ENCODE measurements at places on chromosomes 4 and X.
A peak's percentile ranks its signal among the peaks of the same experiment; 100 is the strongest.

DNA sequence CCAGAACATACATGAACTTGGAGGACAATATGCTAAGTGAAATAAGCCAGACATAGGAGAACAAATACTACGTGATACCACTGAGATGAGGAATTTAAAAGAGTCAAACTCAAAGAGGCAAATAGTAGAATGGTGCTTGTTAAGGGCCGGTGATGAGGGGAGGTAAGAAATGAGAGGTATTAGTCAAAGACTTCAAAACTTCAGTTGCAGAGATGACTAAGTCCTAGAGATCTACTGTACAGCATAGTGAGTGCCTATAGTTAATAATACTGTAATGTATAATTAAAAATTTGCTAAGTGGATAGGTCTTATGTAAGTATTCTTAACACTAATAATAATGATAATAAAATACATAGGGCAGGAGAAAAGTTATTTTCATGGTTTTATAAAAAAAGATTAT lies 126.9 kb upstream of the VEGFC start:
- no peak for DNase-seq

DNA sequence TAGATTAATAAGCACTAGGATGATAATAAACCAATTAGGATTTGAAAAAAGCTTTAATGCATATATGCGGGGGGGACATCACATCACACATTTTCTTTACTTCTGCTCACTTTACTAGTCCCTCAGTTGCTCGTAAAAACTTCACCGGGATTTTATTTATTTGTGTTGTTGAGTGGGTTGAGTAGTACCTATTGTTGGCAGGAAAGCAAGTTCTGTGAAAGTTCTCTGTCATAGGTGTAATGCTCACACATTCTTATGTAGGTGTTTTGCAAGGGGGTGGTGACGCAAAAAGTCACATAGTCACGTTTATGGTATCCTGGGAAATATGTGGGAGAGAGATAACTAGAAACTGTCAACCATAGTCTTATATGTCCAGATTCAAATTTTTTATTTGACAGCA lies 65.3 kb downstream of the PDLIM5 start:
- no peak for DNase-seq

- DNase-seq = no peak
Observed at GRCh38 chr4:172791841-172792240, 376.8 kb upstream of the GALNT7 start.

DNA sequence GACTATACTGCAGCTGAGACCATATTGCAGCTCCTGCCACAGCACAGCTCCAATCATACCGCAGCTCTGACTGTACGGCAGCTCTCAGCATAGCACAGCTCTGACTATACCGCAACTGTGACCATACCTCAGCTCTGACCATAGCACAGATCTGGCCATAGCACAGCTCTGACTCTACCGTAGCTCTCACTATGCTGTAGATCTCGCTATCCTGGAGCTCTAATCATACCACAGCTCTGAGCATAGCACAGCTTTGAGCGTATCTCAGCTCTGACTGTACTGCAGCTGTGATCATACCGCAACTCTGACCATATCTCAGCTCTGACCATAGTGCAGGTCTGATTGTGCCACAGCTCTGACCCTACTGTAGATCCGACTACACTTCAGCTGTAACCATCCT lies 139.2 kb downstream of the ASMT start:
- DNase-seq = no peak

DNA sequence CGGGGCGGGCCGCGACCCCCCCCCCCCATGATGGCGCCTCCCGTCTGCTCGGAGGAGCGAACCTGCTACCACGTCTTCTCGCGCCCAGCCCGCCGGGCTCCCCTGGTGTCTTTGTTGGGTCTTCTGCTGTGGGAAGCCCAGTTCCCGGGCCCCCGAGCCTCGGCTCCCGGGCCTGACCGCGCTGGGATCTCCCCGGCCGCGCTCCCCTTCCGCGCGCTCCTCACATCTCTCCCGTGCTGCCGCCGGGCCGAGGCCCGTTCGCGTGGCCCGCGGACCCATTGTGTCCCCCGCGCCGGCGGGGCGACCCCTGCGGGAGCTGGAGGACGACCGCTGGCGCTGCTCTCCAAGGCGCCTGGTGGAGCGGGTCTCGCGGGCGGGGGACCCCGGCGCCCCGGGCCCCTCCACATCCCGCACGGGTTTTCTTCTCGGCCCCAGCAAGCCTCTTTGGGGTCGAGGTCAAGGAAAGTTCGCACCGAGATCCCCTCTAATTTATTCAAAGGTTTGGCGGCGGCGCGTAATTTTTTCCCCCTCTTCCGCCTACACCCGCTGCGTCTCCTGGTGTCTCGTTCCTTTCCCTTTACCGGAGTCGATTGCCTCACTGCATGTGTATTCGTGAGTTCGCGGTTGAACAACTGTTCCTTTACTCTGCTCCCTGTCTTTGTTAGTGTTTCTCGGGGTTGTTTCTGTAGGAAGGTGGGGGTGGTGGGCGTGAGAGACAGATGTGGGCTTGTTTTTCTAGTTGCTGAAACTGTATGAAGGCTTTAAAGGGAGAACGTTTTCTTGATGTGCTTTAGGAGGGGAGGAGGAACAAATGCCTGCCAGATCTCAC lies 770 bp downstream of the SMAD1 start:
- peak; percentile 25 for DNase-seq

GRCh38 chr4:14247767-14248166 lies 620.2 kb upstream of the BOD1L1 start:
- no peak for DNase-seq

DNA sequence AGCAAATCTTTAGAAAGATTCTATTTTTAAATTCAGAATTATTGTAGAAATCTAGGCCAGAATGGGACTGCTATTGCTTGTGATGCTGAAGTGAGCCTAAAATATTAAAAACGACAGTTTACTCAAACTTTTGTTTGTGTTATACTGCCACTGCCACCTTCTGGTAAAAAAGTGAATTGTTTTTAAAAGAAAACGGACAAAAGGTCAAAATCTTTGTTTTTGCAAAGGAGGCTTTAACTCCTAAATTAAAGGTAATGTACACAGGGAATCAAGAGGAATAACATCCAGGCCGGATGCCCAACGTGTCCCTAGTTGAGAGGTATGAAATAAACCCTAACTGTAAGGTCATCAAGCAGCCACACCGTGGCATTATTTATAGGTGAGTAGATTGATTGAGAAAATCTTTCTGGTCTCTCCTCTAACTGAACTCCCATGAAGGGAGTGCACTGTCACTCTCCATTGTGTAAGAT lies 338.3 kb upstream of the GALNT7 start:
- DNase-seq = no peak

GRCh38 chr4:138291431-138291830 lies 49.3 kb upstream of the SLC7A11 start:
- no peak for DNase-seq

DNA sequence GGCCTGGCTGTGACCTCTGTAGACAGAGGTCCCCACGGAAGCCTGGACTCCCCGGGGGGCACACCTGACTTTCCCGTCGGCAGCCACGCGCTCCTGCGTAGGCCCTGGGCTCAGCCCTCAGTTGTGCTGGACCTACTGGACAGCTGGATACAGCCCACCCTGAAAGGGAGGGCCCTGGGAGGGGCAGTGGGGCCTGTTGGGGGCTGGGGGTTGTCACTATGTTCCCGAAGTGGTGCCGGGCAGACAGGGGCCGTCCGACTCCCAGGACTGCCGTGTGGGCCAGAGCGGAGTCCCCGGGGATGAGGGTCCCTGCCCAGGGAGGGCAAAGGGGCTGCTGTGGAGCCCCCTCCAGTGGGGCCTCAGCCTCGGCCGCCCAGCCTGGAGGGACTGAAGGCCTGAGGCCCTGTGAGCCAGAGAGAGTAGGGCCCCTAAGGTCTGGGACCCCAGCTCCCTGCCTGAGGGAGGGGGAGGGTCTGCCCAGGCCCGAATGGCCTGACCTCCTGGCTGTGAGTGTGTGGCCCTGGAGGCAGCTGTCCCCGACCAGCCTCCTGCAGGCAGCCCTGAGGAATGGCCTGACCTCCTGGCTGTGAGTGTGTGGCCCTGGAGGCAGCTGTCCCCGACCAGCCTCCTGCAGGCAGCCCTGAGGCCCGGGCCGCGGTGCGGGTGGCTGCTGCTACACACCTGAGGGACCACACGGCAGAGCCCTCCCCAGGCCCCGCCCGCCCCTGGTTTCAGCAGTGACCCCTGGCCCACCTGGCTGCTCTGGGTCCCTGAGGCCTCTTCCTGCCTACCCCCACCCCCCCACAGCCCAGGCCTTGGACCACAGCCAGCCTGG lies 25.8 kb downstream of the FGFRL1 start:
- DNase-seq = no peak

DNA sequence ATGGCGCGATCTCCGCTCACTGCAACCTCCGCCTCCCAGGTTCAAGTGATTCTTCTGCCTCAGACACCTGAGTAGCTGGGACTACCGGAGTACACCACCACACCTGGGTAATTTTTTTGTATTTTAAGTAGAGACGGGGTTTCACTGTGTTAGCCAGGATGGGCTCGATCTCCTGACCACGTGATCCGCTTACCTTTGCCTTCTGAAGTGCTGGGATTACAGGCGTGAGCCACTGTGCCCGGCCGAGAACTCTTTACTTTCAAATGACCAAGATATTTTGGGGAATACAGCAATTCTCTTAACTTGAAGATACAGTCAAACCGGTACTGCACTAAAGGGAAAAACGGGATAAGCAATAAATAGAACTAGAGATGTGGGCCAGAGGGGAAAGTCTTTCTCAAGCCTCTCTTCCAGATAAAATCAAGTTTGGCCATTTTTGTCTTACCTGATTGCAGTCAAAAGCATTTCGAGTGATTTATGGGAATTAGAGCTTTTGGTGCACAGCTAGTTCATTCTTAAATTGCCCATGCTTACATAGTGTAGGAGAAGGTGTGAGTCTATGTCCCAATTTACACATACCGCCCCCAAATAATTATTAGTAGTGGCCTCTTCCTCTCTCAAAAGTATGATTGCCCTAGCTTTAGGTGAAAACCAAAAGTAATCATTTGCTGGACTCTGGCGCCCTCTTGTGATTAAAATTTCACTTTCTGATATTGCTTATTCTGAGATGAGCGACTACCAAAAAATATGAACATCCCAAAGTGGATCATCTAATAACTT lies 53.2 kb upstream of the ABCG2 start:
- no peak for DNase-seq

- no peak for DNase-seq
Observed at GRCh38 chr4:17008834-17009345, 110.4 kb upstream of the LDB2 start.

DNA sequence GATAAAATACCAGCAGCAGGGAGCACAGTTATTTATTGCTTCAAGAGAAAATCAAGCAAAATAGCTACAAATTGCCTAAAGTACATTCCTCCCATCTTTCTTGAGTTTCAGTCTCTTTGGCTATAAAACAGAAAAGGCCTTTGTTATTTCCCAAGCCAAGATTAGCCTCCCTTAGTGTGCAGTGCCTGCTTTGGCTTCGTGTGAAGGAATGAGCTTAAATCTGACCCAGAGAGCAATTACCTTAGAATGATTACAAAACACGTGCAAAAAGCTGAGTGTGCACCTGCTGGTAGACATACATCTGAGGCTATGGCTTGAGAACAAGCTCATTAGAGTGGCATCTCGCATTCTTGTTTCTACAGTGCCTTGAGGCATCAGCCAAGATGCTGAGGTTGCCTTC lies 250.8 kb downstream of the C4orf33 start:
- DNase-seq = no peak

- DNase-seq = no peak
Observed at GRCh38 chr4:143189528-143189927, 4.8 kb downstream of the USP38 start.

DNA sequence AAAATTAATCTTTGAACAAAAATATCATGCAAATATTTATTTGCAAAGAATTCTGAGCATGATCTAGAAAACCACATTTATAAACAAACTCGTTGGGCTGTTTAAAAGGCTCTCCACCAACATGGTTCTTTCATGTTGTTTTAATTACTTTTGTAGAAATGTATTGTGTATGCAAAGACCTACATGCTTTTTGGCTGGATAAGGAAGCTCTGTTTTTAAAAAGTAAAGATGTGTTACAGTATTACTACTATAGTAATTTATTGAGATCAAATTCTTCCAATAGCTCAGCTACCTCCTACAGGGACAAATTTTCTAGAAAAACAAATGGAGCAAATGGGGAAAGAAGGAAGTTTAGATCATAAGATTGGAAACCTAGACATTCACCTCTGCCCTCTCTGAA lies 177.5 kb upstream of the TTC29 start:
- DNase-seq = no peak

- DNase-seq = no peak
Observed at GRCh38 chr4:48067536-48067935, 51.0 kb downstream of the NIPAL1 start.

DNA sequence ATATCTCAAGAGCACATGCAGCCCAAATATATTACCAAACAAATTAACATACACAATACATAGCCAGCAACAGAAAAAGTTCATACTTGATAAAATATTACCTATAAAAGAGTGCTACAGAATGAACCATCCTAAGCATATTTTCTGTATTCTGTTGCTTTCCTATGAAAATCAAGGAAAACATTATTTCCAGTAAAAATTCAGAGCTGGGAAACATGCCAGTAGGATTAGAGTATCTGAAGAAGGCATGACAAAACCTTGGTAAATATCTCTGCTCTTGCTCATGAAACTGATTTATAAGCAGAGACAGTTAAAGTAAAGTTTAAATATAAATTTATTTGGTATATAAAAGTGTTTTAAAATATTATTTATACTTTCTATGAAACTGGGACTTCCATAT lies 599.7 kb downstream of the ARAP2 start:
- no peak for DNase-seq

DNA sequence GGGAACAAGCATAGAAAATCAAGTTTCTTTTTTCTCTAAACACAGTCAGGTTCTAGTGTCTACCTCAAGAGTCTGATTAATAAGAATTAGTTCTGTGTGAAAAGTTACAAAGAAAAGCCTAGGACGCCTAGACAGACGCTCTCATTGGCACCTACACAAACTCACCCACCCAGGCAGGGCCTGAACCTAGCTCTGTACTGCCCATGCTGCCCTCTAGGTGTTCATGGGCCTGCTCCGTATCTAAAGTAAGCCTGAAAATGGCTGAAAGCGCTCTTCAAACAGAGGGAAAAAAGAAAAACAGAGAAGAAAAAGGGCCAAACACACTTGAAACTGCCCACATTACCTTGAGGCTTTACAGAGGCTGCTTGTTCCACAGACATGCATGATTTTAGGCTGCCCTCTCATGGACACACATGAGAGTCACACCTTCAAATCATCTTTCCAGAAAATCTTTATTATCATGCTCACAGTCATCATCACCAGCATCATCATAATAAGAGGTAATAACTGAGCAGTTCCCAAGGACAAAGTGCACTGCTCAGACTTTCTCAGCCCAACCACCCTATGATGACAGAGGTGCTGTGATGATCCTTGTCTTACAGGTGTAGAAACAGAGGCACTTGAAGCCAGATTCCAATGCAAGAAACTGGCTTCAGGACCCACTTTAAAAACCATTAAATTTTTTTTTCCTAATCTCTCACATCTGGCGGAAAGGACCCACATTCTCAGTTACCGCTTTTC lies 49.6 kb downstream of the MAP7D2 start:
- DNase-seq = peak; percentile 31

- no peak for DNase-seq
Observed at GRCh38 chr4:2847302-2847871, 3.7 kb downstream of the ADD1 start.

- DNase-seq = no peak
Observed at GRCh38 chr4:174437324-174437723, 85.0 kb downstream of the HPGD start.

All from DMS 273 treated with DMSO at 0.1 percent for 48 hours (cell line).